ENCODE measurements at places on chromosomes 5 and 9.
A peak's percentile ranks its signal among the peaks of the same experiment; 100 is the strongest.

GRCh38 chr5:69152731-69153130, 14.2 kb upstream of the CCNB1 start:
- DNase-seq, result no peak

DNA sequence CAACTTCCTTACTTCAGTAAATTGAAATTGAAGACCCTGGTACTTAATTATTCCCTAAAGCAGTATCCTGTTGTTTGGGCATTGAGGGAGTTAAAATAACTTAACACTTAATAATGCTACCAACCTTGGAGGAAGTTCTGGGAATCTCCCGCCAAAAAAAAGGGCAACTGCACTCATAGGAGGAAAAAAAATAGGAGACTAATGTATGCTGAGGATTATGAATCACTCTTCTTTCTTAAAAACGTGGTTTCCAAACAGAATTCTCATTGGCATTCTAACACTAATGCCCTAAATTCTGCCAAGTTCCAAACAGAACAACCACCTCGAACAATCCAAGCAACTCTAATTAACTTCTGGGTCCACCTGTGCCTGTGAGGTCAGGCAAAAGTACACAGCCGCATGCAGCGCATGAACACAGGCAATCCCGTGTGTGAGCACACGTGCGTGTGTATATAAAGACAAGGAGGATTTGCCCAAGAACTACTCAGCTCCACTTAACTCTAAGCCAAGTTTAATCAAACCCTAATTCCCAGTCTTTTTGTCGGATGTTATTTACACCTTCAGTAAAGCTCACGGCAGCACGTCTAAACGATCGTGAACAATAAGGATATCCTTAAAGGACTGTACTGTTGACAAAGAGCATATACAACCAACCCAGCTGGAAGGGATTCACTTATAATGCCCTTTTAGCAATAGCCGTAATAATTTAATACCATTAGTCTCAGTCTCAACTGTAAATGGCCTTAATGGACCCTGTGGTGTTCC, 78.4 kb downstream of the EBF1 start:
- peak; percentile 45 for DNase-seq

DNA sequence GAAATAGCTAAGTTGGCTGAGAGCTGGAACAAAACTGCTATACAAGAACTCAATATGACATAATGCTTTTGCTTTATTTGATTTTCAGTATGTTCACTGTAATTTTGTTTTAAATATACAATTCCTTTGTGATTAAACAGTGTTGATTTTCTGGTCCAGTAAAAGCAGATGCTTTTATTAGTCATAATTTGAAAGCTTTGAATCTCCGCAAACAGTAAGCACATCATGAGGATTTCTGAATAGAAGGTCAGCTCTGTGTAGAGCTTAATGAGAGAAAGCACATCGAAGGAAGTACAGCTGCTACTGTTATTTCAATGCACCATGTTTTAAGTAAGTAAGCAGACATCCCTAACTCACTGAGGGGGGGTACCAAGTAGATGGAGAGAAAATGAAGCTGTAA, 701.3 kb upstream of the ACO1 start:
- DNase-seq, result no peak

- no peak for DNase-seq
Observed at GRCh38 chr5:80195837-80196400, 59.9 kb downstream of the SERINC5 start.

GRCh38 chr9:75658301-75658905, 232.1 kb upstream of the PCSK5 start:
- no peak for DNase-seq

GRCh38 chr5:119166026-119166425, 95.1 kb downstream of the DMXL1 start:
- DNase-seq, result no peak

All from D341Med (cell line).